Uterus (tissue), 4 donors: ENCODE measurements at places on chromosomes 11 and 22.

DNA sequence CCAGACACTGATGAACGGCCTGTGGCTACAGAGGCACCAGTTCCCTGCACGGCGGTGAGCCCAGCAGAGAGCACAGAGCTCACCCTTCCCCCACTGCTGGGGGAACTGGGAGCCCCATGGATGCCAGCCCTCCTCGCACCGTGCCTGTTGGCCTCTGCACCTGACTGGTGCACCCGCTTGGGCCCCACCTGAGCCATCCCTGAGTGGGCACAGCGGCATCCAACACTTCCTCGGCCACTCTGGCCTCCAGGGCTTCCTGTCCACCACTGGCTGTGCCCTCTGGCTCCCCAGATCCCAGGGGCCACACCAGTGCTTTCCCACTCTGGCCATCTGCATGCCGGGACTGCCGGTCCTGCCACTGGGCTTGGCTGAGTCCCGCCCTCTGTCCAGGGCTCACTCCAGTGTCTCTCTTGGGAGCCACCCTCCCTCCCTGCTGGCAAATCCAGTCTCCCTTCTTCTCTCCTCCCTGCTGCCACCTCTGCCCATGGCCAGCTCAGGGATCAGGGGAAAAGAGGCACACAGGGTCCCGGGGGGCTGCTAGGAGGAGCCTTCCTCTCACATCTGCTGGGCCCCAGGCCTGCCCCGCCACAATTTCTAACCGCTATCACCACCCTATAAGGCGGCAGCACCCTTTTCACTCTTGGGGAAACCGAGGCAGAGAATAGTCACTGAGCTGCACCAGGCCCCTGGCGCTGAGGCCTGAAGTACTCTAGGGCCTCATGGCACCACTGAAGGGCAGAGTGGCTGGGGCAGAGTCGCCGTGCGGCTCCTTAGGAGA lies 33.0 kb downstream of the GNB1L start:
- H3K36me3 ChIP-seq: no peaks in the 10 kb centered on the region
- H3K27me3 ChIP-seq: no peaks in the 10 kb centered on the region
- no peak overlapping the region for H3K27ac ChIP-seq
- no peak overlapping the region for H3K4me3 ChIP-seq
- DNase-seq: no peak
- H3K4me1 ChIP-seq: no peaks in the 10 kb centered on the region

GRCh38 chr11:25565846-25566245 lies 766.1 kb upstream of the ANO3 start:
- no peaks in the 10 kb centered on the region for H3K36me3 ChIP-seq
- no peak overlapping the region for H3K27ac ChIP-seq
- H3K4me1 ChIP-seq: no peaks in the 10 kb centered on the region

- no peak overlapping the region for H3K4me3 ChIP-seq
- no peak overlapping the region for H3K27ac ChIP-seq
- no peaks in the 10 kb centered on the region for H3K4me1 ChIP-seq
- no peaks in the 10 kb centered on the region for H3K36me3 ChIP-seq
These were observed 13.8 kb downstream of the CABP7 start for GRCh38 chr22:29733362-29734201.

GRCh38 chr11:22521226-22521625 lies 104.4 kb downstream of the FANCF start:
- no peak for DNase-seq
- no peaks in the 10 kb centered on the region for H3K27me3 ChIP-seq
- H3K4me1 ChIP-seq: no peaks in the 10 kb centered on the region
- H3K27ac ChIP-seq: no peak overlapping the region
